NCI-H1436 treated with DMSO at 0.1 percent for 48 hours (cell line): ENCODE measurements at places on chromosomes 4 and X.

DNA sequence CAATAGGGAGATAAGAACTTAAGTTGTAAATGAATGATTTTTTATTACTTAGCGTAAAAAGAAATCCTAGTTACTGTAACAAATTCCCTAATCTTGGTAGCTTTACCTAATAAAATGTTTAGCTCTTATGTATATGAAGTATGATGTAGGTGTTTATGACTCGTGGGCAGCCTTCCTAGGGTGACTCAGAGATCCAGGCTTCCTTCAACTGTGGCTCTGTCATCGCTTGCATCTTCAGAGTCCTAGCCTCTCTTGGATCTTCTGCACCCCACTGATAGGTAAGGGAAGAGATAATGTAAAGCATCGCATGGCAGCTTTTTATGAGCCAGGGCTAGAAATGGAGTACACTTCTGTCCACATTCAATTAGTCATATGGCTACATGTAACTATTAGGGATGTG lies 165.6 kb upstream of the GLRA2 start:
- no peak for DNase-seq

DNA sequence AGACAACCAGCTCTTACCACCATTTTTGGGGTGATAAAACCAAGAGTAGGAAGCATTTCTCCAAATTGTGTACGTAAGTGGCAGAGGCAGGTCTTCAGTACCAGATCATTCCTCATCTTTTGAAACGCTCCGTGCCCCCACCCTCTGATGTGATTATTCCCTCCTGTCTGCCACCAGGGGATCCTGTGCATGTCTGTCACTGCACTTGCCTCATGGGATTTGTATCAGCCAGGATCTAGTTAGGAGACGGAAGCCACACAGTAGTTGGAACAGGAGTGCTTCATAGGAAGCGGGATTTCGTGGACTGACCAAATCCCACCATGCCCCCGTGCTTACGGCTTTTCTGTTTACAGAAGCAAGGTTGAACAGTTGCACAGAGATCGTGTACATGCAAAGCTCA lies 75.5 kb downstream of the SHROOM2 start:
- no peak for DNase-seq

DNA sequence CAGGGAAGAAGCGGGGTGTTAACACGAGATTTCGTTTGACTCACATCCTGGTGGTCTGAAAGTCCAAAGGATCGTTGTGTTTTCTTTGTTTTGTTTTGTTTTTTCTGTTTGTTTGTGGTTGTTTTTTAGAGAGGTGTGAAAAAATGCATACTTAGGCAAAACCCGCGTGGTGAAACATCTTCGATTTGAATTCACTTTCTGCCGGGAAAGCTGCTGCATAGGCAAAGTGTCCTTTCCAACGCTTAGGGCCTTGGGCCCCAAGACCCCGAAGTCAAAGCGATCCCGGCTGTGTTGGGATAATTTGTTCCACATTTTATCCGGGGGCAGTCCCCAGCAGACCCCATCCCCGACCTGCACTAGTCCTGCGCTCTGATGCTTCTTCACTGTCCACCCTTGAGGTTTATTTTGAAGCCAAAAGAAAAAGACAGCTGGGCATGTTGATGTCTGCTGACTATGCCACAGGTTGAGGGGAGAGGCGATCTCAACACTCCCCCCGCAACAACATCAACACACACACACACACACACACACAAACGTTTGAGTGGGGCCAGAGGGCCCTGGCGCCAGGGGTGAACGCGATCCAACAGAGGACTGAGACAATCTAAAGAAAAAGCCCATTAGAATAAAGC lies 2.0 kb downstream of the MSX1 start:
- DNase-seq: no peak

GRCh38 chrX:134025986-134026545 lies 40.7 kb upstream of the GPC3 start:
- DNase-seq: no peak

DNA sequence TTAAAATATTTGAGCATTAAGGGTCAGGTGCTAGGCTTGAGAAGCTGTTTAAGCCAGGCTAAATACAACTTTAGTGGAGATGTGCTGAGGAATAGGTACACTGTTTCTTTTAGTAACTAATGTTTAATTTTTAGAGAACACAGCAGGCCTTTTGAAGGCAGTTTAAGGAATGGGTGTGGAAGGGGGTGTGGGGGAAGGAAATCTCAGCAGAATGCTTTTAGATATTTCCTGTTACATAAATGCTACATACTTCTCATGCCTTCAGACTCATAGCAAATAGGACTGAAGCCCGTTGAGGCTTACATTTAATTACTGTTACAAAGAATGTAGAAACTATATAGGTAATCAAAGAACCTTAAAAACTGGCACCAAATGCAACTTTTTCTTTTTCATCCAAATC lies 66.3 kb downstream of the WWC2 start:
- no peak for DNase-seq

DNA sequence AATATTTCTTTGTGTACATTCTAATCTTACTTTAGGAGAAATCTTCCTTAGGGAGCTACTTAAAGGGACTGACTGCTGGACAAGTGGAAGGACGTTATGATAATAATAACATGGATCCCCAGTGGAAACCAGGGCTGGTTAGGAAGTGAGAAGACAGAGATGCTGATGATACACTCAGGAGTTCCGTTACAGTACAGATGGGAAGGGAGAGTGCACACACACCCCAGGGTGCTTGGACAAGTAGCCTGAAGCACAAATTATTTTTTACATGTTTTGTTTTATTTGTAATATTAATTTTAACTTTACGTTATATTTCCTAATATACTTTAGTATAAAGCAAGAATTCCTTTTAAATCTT lies 84.1 kb downstream of the BMPR1B start:
- no peak for DNase-seq

DNA sequence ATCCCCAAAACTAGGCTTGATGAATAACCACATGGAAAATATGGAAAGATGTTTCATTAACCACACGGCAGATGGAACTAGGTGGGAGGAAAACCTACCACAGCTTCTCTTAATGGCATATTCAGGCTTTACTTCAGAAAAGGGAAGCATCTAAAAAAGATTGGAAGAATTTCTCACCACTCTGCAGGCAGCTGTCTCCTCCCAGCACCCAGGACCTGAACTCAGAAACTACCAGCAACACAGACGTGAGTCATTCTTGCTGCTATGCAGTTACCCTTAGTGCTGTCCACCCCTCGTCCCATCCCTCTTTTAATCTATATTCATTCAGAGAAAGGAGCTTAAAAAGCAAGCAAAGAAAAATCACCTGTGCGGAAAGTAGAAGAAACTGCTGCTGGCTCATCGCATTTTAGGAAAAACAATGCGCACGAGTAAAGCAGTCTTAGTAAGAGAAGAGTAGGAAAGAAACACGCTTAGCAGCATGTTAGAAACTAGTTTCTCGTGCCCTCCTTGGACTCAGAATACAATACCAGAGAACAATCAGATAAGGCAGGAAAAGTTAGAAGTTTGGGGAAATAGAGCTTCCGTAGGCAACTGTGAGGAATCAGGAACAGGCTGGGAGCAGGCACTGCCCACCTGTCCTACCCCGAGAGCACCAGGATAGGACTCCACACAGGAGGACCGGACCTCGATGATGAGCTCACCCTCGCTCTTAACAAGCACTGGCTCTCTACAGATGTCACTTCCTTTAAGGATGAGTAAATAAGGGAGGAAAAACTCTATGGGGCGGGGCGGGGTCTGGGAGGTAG lies 48.1 kb upstream of the ENPP6 start:
- no peak for DNase-seq

- no peak for DNase-seq
Observed at GRCh38 chr4:183118141-183118540, 19.1 kb downstream of the WWC2 start.

- DNase-seq: no peak
Observed at GRCh38 chr4:133472244-133472643, 323.1 kb downstream of the PCDH10 start.

GRCh38 chr4:128961405-128961804 lies 131.9 kb downstream of the SCLT1 start:
- DNase-seq: no peak

DNA sequence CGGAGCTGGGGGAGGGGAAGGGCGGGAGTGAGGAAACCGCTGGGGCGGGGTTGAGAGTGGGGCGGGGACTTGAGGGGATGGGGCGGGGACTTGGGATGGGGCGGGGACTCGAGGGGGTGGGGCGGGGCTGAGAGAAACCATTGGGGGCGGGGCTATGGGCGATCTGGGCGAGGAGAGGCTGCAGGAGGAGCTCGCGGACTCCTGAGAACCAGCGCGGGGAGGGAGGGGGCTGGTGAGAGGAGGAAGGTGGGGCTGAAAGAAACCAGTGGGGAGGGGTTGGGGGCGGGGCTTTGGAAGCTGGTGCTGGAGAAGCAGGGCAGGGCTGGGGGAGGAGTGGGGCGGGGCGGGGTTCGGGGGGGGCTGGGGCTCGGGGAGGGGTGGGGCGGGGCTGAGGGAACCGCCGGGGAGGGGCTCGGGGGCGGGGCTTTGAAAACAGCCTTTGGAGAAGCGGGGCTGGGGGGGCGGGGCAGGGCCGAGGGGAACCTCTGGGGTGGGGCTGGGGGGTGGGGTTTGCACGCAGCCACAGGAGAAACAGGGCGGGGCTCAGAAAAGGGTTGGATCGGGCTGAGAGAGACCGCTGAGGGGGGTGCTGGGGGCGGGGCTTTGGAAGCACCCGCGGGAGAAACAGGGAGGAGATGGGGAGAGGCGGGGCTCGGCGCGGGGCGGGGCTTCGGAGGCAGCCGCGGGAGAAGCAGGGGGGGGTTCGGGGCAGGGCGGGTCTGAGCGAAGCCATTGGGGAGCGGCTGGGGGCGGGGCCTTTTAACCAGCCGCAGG lies 777 bp upstream of the EOLA2 start:
- DNase-seq: peak; percentile 47

GRCh38 chrX:110341189-110342035 lies 17.2 kb upstream of the RTL9 start:
- no peak for DNase-seq

DNA sequence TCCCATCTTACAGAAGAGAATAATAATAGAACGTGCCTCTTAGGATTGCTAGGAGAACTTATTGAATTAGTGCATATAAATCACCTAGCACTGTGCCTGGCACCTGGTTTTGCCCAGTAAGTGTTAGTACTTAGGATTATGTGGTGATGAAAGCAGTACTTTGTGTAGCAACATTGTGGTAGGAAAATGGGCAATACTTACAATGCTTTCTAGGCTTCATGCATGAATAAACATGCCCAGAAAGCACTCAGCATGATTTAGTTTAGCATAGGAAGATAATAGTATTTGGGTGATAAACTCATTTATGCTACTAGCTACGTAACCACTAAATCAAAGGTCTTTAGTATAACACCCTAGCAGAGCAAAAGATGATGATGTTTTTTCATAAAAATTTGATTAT lies 105.6 kb downstream of the NEUROG2 start:
- DNase-seq: peak; percentile 84

DNA sequence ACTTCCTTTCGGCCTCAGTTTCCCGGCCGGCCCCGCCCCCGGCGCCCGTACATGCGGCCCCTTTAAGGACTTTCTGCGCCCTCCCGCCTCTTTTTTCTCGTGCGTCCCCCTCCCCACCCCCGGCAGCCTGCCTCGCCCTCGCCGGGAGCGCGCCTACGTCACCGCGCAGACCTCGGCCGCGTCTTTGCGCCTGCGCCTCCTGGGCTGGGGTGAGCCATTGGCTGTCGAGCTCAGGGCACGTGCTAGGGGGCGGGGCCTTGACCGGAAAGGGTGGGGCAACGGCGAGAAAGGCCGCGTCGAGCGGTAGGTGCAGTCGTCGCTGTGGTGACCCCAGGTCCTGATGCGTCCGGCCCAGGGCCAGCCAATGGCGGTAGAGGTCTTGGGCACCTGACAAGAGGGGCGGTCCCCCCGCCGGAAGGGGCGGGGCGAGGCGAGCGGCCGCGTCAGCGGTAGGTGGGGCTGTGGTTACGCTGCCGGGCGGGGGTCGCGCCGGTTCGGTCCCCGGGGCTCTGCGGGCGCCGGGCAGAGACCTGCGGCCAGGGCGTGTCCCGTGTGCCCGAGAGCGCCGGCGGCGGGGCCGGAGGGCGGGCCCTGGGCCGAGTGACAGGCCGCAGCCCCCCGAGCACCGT lies at the start of gene UVSSA:
TSS of gene UVSSA (plus strand) at position 428 of the 629 bp plus-strand sequence. CDS start 884 bp downstream, outside the sequence.
- peak; percentile 97 for DNase-seq

DNA sequence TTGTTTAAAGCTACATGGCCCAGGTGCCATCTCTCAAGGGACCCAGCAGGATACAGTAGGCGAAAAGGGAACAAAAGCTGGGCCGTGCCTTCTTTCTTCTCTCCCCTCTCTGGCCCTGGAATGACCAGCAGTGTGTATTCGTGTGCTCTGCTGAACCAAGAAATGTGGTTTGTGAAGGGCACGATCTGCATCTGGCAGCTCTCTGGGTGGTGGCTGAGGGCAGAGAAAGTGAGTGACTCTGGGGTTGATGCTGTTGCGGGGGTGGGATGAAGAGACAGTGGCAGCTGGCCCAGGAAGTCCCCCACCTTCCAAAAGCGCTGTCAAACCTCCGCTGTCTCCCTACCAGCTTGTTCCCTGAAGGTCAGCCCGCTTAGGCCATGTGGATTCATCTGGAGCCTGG lies 88.3 kb downstream of the CLDN34 start:
- DNase-seq: no peak

- DNase-seq: no peak
Observed at GRCh38 chr4:147847751-147848590, 116.1 kb downstream of the ARHGAP10 start.

GRCh38 chrX:13387666-13388494 lies 68.0 kb upstream of the ATXN3L start:
- DNase-seq: no peak

GRCh38 chr4:20015636-20016224 lies 236.0 kb upstream of the SLIT2 start:
- DNase-seq: no peak

- DNase-seq: no peak
Observed at GRCh38 chrX:132968296-132968949, 10.0 kb upstream of the HS6ST2 start.

- no peak for DNase-seq
Observed at GRCh38 chrX:11528623-11529022, 137.1 kb downstream of the ARHGAP6 start.

DNA sequence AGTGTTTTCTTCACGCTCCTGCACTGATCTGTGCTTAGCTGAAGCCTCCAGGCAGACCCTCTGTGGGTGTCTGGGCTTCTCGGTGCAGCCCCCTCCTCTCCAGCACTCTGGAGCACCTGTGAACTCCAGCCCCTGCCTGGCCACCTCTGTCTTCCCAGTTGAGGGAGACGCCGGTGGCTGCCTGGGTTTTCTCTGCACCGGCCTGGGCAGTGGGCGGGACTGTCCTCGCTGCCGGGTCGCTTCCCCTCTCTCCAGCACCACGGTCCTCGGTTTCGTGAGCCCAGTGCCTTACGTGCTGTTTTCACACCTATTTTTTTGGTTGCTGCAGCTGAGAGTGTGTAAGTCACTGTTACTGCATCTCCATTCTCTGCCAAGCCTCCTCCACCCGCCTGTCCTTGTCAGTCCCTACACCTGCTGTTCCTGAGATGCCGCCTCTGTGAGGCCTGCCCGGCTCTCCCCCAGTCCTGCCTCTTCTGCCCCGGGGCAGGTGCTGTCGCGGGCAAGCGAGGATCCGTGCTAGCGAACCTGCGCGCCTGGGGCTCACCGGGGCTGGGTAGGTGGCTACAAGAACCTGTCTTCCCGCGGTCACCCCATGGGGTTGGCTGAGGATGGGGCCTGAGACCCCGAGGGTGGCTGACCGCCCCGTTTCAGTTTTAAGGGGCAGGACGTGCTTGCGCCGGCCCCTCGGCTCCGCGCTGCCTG lies 2.4 kb upstream of the FGFRL1 start:
- no peak for DNase-seq

GRCh38 chr4:24680746-24681448 lies 96.5 kb upstream of the DHX15 start:
- DNase-seq: no peak

- DNase-seq: no peak
Observed at GRCh38 chr4:6456450-6456849, 16.0 kb downstream of the PPP2R2C start.
